Thyroid gland (tissue), 4 donors: ENCODE measurements at places on chromosomes 2 and 18. TPM values are rescaled to one million over a fixed set of nuclear protein-coding genes. Genes with fewer than 3 reads are reported as not detected.

SCYGR4 gene
- total RNA-seq: not detected

DSG2 gene
- total RNA-seq: 66.0 TPM

VAPA gene
- total RNA-seq: 261 TPM

SPDYA gene
- 0.78 TPM for total RNA-seq

GRCh38 chr2:228180181-228181097, 1.0 kb downstream of the SPHKAP start:
- H3K4me3 ChIP-seq: no peak overlapping the region
- no peaks in the 10 kb centered on the region for H3K27me3 ChIP-seq
- H3K27ac ChIP-seq: no peak overlapping the region
- no peaks in the 10 kb centered on the region for H3K4me1 ChIP-seq

DNA sequence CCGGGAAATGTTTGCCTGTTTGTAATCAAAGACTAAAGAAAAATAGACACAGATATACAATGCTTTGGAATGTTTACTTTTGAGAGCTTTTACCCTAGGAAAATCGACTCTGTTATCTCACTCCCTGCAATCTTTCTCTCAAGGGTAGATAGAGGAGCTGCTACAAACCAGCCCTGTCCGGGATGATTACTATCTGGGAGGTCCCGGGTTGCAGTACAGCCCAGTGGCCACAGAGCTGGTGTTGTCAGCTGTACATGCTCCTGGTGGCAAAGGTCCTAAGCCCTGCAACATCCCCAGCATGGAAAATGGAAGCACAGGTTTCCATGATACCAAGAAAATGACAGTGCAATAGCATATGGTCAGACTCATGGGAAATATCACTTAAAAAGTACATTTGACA, 570.5 kb upstream of the SOX11 start:
- no peaks in the 10 kb centered on the region for H3K36me3 ChIP-seq
- H3K27me3 ChIP-seq: no peaks in the 10 kb centered on the region
- no peak overlapping the region for H3K27ac ChIP-seq
- no peaks in the 10 kb centered on the region for H3K4me1 ChIP-seq
- DNase-seq: peak; percentile 12
- no peak overlapping the region for H3K4me3 ChIP-seq

DNA sequence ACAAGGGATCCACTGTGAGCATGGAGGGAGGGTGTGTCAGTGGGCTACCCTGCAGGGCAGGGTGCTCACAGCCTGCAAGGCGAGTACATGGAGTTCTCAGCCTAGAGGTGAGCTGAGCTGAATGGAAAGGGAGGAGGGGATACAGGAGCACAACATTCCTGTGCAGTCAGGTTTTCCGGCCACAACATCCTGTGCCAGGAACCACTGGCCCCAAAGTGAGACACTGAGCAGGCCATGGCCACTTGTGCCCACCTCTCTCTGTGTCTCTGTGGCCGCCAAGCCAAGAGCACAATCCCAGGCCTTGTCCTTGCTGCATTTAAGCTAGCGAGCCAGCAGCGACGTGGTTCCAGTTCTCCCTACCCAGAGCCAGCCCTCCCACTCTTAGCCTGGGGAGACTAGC, 6.1 kb downstream of the DOK1 start:
- DNase-seq: no peak
- H3K4me3 ChIP-seq: no peak overlapping the region
- no peak overlapping the region for H3K27ac ChIP-seq

DNA sequence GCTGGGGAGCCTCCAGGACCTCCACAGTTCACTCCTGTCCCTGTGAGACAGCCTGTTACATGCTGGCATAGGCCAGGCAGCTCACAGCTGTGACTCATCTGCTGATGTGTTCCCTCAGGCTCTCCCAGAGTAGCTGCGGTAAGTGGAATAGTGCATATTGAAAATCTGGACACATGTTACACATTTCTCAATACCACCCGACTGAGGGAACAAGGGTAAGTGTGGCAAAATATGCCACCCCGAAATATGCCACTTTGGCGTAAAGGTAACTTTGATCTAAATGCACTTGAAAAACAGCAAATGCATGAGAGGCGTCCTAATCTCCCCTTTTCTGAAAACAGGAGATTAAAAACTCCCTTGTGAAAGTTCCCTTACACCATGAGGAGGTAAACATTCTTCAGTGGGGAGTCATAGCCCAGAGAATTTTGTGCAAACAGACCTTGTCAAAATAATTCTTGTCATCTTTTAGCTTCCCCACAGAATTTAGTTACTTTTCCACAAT, 557.9 kb downstream of the CCDC85A start:
- no peak overlapping the region for H3K27ac ChIP-seq
- H3K27me3 ChIP-seq: no peaks in the 10 kb centered on the region
- no peak for DNase-seq
- H3K4me1 ChIP-seq: no peaks in the 10 kb centered on the region
- no peaks in the 10 kb centered on the region for H3K36me3 ChIP-seq

DNA sequence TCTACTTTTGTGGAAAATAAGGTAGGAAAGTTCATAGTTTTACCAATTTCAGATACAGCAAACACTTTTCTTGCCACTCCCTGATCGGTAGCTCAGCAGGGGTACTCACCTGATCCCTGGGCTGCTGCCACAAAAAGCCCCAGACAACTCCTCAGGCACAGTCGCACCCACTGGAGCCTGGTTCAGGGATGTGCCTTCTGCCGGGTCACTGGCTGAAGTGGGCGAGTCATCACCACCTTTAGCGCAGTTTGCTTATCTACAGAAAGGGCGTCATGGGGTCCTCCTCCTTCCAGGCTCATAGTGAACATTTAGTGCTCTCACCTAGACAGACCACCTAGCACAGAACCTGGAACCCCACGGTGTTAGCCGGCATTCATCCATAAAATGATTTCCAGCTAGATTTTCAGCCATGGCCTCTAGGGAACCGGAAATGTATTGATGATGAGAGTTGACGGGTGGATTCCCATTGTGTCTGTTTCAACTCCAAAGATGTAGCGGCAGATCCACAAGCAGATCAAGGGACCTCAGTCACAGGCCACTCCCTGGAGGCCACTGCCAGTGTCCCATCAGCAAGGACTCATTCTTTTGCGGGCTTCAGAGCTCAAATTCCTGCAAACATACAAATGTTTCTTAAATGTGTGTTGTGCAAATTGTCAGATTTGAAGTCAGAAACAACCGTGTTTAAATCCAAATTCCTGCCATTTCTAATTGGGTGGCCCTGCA, 408.4 kb upstream of the SALL3 start:
- no peaks in the 10 kb centered on the region for H3K27me3 ChIP-seq
- no peaks in the 10 kb centered on the region for H3K36me3 ChIP-seq
- H3K27ac ChIP-seq: no peak overlapping the region
- no peaks in the 10 kb centered on the region for H3K4me1 ChIP-seq

DNA sequence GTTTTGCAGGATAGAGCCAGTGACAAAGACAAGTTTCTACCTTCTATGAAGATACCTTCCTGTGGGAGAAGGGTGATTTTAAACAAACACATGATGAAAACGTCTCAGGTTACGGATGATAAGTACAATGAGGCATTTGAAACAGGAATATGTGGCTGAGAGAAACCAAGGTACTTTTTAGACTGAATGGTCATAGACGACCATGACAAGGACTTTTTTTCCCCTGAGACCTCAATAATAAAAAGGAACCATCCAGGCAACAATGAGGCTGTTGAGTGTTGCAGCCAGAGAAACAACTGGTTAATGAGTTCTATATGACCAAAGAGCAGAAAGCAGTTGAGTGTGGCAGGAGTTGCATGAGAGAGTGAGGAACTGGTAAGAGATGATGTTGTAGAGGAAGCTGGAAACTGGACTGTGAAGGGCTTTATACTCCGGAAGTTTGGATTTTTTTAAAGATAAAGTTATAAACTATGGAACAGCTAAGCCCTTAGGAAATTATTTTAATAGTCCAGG, 306.1 kb upstream of the CYRIA start:
- H3K27ac ChIP-seq: no peak overlapping the region
- no peaks in the 10 kb centered on the region for H3K27me3 ChIP-seq
- no peak overlapping the region for H3K4me3 ChIP-seq
- H3K36me3 ChIP-seq: no peaks in the 10 kb centered on the region
- no peaks in the 10 kb centered on the region for H3K4me1 ChIP-seq
- DNase-seq: no peak

- no peak overlapping the region for H3K4me3 ChIP-seq
- no peaks in the 10 kb centered on the region for H3K27me3 ChIP-seq
- H3K36me3 ChIP-seq: no peaks in the 10 kb centered on the region
- no peak overlapping the region for H3K27ac ChIP-seq
Observed at GRCh38 chr2:116444256-116444872, 1370.1 kb upstream of the DDX18 start.

GRCh38 chr2:8544786-8545694, 136.8 kb upstream of the ID2 start:
- no peaks in the 10 kb centered on the region for H3K27me3 ChIP-seq
- peak; percentile 19 for DNase-seq
- H3K4me1 ChIP-seq: peaks cover 40% of the 10 kb centered on the region
- no peak overlapping the region for H3K27ac ChIP-seq
- H3K36me3 ChIP-seq: no peaks in the 10 kb centered on the region

DNA sequence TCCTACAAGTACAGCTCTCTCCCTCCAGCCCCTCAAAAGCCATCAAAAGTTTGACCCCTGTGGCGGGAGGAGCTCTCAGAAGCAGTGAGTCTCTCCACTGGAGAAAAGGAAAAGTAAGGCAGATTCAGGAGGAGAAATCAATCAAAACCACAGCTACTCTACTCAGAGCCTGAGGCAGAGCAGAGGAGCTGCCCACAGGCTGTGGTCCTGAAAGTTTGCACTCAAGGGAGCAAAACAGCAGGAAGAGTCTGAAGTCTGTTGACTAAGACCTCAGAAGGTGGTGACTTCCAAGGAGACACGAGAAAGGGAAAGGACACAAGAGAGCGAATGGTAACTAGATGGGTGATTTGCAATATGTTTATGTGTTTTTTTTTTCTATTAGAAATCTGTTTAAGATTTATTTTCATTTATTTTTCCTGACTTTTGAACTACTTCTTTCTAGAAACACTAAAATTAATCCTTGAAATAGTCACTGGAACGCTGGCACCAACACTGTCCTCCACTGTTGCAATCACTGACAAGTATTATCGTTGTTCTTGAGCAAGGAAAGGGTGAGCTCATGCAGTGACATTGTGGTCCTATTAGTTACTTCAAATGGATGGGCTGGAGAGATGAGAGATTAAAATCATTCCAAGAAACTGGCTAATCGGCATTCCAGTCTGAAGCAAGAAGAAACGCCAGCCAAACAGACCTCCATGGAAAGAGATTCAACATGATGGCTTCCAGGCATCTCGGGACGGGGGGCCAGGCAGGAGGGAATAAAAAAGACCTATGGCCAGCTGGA, 35.8 kb downstream of the PID1 start:
- no peaks in the 10 kb centered on the region for H3K4me1 ChIP-seq
- no peak for DNase-seq
- no peak overlapping the region for H3K4me3 ChIP-seq
- no peaks in the 10 kb centered on the region for H3K36me3 ChIP-seq

- DNase-seq: no peak
- H3K36me3 ChIP-seq: no peaks in the 10 kb centered on the region
- H3K27me3 ChIP-seq: no peaks in the 10 kb centered on the region
Observed at GRCh38 chr18:32300914-32301313, 111.1 kb downstream of the MEP1B start.

DNA sequence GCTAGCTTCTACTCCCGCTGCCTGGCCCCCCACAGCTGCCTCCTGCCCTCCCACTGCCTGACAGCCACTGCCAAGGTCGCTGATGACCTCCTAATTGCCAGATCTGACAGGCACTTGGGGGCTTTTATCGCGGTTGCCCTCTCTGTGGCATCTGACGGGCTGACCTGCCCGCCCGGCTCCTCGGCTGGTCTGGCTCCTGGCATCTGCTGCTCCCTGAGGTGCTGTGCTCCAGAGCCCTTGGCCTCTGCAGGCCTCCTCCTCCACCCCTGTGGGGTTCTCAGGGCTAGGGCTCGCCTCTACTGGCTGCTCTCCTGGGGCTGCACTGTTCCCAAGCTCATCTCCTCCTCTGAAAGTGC, 43.1 kb downstream of the INHBB start:
- no peak for DNase-seq
- H3K36me3 ChIP-seq: no peaks in the 10 kb centered on the region
- H3K4me1 ChIP-seq: no peaks in the 10 kb centered on the region

DNA sequence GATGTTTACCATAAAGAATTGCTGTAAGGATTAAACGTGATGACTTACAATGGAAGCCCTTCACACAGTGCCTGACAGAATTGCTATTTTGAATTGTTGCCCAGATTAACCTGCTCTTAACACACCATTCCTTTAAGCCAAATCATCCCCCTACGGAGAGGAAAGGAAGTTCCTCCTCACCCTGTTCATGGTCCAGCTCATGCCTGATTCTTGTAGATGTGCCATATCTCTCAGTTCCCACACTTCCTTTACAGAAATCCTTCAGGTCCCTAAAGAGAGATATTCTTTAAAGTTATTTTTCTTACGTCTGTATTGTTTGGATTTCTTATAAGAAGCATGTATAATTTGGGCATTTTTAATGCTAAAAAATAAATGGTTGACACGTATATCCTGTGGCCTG, 127.5 kb upstream of the DAPL1 start:
- H3K4me1 ChIP-seq: peaks cover 51% of the 10 kb centered on the region
- H3K27ac ChIP-seq: peak overlapping the region; percentile 54
- H3K4me3 ChIP-seq: no peak overlapping the region
- no peaks in the 10 kb centered on the region for H3K27me3 ChIP-seq
- peaks cover 15% of the 10 kb centered on the region for H3K36me3 ChIP-seq

- H3K27me3 ChIP-seq: no peaks in the 10 kb centered on the region
- H3K27ac ChIP-seq: no peak overlapping the region
- no peaks in the 10 kb centered on the region for H3K36me3 ChIP-seq
- DNase-seq: no peak
- no peak overlapping the region for H3K4me3 ChIP-seq
- peaks cover 9% of the 10 kb centered on the region for H3K4me1 ChIP-seq
Observed at GRCh38 chr18:39693359-39693758, 2127.8 kb upstream of the CELF4 start.

- DNase-seq: no peak
- no peak overlapping the region for H3K27ac ChIP-seq
- H3K4me1 ChIP-seq: no peaks in the 10 kb centered on the region
- H3K36me3 ChIP-seq: no peaks in the 10 kb centered on the region
Observed at GRCh38 chr2:163466331-163467250, 269.2 kb downstream of the FIGN start.

DNA sequence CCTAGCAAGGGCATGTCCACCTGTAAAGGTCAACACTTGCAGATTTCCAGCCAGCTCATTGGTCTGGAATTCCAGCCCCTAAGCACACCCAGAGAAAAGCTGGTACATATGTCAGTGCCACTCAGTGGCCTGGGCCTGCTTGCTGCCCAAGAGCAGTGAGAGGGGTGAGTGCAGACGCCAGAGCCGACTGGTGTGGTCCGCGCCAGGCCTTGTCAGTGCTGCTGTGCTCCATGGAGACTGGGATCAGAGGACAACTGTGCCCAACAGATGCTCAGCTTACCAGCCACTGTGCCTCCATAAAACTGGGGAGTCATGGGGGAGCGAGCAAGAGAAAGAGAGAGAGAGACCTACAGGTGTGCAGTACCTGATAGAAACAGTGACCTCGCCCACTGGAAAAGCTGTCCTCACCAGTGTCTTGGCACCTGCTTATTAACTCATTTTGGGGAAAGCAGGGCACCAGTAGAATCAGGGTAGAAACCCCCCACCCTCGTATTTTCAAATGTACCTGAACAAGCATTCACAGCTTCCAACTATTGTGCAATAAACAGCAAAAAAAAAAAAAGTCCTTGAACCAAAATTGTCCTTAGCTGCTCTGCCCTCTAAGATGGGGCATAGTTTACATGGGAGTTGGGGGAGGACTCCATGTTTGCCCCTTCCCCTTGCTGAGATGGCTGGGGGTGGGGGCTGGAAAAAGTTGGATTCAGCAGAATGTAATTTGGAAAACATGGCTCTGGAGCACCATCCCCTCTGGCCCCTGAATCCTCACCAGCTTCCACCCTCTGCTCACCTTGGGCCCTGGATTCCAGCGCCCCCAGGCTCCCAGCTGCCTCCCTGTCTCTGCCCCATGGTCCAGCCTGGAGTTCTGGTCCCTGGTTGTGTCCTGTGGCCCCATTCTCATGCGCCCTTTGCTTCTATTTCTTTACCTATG, 1.4 kb upstream of the SP140L start:
- H3K27ac ChIP-seq: no peak overlapping the region
- H3K36me3 ChIP-seq: no peaks in the 10 kb centered on the region
- H3K4me1 ChIP-seq: peaks cover 9% of the 10 kb centered on the region
- no peak overlapping the region for H3K4me3 ChIP-seq
- no peaks in the 10 kb centered on the region for H3K27me3 ChIP-seq
